ENCODE measurements at places on chromosomes 3 and 15.

GRCh38 chr15:38795471-38796245 lies 231.0 kb upstream of the RASGRP1 start:
- no peak for DNase-seq

DNA sequence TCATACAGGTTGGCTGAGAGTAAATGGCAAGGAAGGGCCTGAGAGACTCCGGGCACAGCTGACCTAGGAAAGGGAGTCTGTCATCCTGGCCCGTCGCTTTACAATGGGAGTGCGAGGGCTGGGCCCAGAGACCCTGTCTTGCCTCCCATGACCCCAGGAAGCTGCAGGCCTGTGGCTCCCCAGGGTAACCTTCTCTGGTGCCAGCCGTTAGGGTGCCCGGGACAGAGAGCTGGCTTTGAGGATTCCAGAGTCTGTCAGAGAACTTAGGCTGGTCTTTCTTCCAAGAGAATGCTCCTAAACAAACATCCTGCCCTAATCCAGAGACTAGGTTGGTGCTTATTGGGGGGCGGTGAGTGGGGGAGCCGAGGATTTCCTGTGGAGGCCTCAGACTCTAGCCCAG lies 18.5 kb downstream of the ZNF710 start:
- no peak for DNase-seq

GRCh38 chr3:26653811-26654425 lies 31.3 kb downstream of the LRRC3B start:
- no peak for DNase-seq

DNA sequence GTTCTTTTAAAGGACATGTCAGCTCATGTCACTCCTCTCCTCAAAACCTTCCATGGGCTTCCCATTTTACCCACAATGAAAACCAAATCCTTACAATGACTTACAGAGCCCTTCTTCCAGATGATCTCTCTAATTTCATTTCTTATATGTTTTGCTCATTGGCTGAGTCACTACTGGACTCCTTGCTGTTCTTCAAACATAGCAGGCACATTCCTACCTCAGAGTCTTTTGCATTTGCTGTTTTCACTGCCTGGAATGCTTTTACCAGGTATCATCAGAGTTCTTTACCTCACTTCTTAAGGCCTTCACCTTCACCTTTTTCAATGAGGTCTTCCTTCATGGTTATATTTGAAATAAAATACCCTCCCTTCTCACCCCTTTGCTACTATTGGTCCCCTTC lies 57.3 kb downstream of the NECTIN3 start:
- no peak for DNase-seq

- peak; percentile 64 for DNase-seq
Observed at GRCh38 chr15:69568173-69569009, 115.8 kb downstream of the RPLP1 start.

DNA sequence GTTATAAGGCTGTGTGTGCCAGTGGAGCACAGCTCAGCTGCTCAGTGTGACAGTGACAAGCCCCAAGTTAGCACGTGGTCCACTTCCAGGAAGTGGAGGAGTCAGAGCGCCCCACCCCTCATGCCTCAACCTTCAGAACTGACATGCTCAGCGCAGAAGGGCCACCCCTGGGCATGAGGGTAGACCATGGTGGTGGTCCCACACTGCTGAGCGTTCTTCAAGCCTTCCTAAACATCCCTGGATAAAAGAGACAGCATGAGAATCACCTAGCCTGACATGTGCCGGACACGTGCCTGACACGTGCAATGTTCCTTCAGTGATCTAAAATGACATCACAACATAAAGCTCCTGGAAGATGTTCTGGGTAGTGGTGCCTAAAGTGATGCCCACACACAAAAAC lies 16.8 kb downstream of the ATP10A start:
- no peak for DNase-seq

DNA sequence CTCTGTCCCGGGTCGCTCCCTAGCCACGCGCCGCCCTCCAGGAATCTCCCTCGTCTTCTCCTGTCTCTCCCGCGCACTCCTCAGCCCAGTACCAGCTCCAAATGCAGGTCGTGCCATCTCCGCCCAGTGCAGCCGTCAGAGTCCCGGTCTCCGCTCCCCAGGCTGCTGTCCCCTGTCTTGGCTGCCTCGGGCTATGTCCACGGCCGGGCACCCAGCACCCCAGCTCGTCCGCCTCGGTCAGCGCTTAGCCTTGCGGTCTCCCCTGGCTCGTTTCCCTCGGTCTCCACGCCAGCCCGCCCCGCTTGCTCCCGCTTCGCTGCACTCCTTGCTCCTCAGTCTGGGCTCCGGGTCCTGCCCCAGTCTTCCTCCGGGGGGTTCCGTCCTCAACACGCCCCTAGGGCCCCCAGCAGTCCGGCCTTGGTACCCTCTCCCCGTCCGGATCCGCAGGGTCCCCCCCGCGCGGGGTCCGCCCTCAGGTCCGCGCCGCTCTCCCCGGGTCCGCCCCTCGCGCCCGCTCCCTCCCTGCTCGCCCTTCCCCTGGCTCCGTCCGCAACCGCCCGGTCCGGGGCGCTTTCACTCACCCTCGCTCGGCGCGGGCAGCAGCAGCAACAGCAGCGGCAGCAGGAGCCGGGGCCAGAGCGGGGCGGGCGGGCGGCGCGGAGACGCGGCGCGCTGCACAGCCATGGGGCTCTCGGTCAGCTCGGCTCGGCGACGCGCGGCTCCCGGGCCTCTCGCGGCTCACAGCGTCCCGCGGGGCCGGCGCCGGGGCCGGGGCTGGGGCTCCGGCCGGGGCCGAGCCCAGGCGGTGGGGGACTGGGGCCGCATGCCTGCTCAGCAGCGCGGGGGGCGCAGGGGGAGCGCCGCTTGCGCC lies 462 bp downstream of the IGDCC3 start:
- no peak for DNase-seq

DNA sequence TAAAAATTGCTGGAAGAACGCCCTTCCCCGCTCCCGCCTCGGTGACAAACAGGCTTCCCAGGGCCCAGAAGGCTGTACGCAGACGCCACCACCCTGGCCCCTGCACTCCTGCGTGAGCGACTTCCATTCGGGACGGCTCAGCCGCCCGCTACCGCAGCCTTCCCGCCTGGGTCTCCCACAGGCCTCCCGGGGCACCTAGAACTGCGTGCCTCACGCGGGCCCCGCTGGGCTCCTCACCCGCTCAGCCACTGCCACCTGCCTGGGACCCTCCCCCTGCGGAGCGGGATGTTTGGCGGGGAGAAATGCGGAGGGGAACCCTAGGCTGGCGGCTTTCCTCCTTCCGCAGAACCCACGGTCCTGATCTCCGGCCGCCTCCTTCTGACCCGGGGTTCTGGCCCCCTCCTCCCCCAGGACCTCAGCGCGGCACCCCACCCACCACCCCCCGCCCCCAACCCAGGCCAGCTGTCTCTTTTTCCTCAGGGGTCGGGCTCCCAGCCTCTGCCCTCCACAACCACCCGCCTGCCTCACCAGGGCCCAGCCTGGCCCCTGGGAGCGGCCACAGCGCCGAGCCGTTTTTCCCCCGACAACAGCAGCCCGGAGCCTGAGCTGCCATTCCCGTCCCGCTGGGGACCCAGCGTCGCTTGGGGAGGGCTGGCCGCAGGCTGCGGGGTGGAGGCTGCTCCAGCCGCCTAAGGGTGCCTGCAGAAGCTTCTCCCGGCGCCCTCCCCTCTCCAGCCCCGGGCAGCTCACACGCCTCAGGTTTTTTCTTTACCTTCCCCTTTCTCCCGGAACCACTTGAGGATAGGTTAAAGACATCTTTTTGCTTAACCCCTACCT lies 27.6 kb upstream of the RAB7A start:
- peak; percentile 70 for DNase-seq

- no peak for DNase-seq
Observed at GRCh38 chr3:187963003-187963676, 190.8 kb upstream of the LPP start.

GRCh38 chr3:36866368-36866767 lies 78.5 kb downstream of the TRANK1 start:
- no peak for DNase-seq

- DNase-seq, result no peak
Observed at GRCh38 chr3:23252122-23252521, 49.0 kb downstream of the UBE2E2 start.

- no peak for DNase-seq
Observed at GRCh38 chr15:43239732-43240491, 19.1 kb upstream of the EPB42 start.

- DNase-seq, result no peak
Observed at GRCh38 chr3:1583044-1583443, 490.2 kb downstream of the CNTN6 start.

GRCh38 chr3:140883428-140884040 lies 58.1 kb upstream of the SLC25A36 start:
- no peak for DNase-seq

DNA sequence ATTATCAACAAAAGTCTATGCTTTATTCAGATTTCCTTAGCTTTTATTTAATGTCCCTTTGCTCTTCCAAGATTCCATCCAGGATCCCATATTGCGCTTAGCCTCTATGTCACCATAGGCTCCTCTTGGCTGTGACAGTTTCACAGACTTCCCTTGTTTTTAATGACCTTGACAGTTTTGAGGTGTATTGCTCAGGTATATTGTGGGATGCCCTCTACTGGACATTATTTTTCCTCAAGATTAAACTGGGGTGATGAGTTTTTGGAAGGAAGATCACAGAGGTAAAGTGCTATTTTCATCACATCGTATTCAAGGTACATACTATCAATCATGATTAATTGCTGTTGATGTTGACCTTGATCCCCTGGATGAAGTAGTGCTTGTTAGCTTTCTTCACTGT lies 99.1 kb upstream of the SMAD3 start:
- DNase-seq, result no peak

- DNase-seq, result no peak
Observed at GRCh38 chr3:146396792-146397191, 72.6 kb downstream of the PLSCR2 start.

DNA sequence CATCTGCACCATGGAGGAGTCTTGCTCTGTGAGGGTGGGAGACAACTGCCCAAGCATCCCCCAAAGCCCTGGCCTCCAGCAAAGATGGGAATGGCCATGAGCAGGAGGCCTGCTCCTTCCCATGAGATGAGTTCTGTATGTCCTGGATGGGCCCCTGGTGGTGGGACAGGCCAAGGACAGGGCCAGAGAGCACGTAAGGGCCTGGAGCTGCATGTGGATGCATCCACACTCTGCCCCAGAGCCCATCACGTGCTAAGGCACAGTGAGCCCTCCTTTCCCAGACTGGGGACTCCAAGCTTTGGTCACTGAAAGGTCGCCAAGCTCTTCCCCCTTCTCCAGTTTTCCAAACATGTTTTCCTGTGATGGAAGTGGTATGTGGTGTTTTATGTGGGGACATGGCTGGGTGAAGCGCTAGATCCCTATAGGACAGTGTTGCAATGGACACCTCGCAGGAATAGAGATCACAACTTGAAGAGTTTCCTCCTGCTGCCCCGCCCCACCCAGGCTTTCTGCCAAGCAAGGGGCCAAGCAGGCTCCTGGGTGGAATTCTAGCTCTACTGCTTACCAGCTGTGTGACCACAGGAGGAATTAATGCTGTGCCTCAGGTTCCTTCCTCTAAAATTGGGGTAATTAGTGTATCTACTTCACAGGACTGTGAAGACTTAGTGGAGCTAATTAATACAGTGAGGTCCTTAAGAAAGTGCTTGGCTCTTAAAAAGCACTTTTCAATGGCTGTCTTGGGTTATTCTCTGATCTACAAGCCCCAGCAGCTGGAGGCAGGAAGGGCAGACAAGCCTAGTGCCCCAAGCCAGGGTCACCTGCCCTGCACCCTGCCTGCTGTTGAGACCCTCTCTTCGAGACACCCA lies 106.4 kb upstream of the RPL32 start:
- DNase-seq, result no peak

- DNase-seq, result no peak
Observed at GRCh38 chr3:60630953-60631352, 620.3 kb downstream of the FHIT start.

DNA sequence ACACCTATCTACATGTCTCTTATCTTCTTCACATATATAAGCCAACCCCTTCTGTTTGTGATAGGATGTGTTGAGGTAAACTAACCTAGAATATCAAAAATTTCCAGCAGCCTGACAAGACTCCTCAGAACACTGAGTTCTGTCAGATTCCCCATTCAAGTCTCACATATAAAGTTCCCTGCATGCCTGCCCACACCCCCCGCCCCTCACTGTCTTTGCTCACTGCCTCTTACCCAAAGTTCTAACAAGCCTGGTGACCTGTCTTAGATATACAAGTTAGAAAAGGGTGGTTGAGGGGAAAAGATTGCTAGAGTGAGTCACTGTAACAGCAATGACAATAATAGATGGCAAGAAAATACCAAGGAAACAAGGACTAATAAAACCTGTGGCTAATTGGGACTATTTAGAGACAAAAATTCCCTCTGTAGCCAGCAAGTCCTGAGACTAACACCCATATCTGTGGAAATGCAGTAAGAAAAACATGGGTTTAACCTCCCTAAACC lies 40.1 kb downstream of the FBXO22 start:
- no peak for DNase-seq

- no peak for DNase-seq
Observed at GRCh38 chr15:56739964-56740640, 6.8 kb upstream of the ZNF280D start.

DNA sequence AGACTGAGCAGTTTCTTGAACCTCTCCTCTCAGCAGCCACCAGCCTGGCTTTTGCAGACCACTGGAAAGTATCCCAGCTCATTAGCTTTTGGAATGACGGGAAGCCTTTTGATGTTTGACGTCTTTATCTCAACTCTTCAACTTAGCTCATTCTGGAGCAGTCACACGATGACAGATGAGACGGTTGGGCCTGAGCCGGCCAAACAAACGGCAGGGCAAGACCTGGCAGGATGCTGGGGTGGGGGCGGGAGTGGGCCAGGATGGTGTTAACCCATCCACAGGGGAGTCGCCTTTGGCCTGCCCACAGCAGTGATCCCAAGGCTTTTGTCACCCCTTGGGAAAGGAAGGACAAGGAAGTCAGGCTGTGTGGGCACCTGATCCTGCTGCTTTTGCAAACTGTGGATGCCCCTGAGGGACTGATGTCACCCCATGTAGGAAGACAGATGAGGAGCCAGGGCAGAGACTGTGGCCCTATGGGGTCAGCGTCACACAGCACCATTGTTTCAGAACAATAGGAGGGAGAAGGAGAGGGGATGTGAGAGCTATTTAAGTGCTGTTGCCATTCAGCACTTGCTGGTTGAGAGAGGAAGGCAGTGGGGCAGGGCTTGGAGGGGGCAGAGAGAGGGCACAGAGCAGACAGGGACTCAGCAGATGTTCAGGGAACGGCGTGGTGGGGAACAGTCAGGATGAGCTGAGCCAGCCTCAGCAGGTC lies 121.9 kb upstream of the CTDSPL start:
- DNase-seq, result no peak

- no peak for DNase-seq
Observed at GRCh38 chr3:56870436-56870835, 68.7 kb upstream of the ARHGEF3 start.

- DNase-seq, result no peak
Observed at GRCh38 chr3:135093121-135093520, 298.1 kb downstream of the EPHB1 start.

DNA sequence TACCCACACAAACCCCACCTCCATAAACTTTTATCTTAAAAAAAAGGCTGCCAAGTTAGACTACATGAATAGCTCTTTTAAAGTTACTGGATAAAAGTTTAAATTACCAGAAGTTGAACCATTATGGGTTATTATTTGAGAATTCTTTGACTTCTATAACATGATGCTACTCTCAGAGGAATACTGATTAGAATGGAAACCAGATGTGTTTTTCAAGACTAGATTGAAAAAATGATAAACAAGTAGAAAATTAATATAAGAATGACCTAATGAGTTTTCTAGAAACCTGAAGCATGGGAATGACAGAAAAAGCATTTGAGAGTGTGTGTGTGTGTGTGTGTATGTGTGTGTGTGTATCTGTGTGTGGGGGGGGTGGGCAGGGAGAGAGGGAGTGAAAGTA lies 12.4 kb upstream of the FGF7 start:
- no peak for DNase-seq

Data from tibial artery (tissue), 4 donors.